Psoas muscle (tissue), 8 donors: ENCODE measurements at places on chromosomes 16 and 17. TPM values are rescaled to one million over a fixed set of nuclear protein-coding genes. Genes with fewer than 3 reads are reported as not detected.

DNA sequence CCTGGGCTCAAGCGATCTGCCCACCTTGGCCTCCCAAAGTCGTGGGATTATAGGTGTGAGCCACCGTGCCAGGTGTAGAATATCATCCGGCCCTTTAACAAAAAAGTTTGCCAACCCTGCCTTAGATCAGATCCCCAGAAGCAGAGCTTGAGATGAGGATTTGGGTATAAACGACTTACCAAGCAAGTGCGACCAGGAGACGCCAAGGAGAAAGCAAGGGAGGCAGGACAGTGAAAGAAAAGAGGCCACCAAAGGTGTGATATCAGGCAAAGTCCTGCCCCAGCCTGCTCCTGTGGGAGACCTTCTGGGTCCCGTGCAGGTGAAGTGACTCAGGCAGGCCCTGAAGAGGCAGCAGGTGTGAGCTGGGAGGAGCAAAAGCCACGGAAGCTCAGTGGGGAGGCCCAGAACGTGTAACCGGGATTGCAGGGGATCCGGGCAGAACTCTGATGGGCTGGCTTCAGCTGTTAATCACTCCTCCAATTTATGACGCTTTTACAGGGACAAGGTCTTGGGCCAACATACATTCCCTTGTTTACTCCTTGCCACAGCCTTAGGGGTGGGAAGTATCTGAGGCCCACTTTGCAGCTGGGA is 14.1 kb upstream of the CALB2 start:
- DNase-seq: no peak

GRCh38 chr16:55001931-55002330 is 71.3 kb downstream of the IRX5 start:
- no peak for DNase-seq

DNA sequence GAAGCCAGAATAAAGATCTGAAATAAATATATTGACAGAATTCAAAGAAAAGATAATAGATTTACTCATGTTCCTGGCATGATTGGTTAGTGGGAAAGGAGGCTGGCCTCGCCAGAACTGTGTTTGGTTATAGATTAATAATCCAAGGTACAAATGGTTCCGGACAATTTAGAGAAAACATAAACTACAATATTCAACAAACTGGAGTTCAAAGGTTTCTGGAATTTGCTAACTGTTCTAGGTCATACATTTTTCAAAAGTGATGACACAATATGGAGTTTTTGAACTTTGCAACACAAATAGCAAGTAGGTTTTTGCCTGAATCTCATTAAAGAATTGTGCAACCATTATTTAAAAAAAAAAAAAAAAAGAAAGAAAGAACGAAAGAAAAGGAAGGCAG is 251.7 kb upstream of the SALL1 start:
- DNase-seq: no peak

GRCh38 chr17:42520540-42520951 is 15.5 kb upstream of the NAGLU start:
- DNase-seq: no peak

- DNase-seq: peak; percentile 44
Observed at GRCh38 chr16:31352376-31353115, 2.4 kb upstream of the ITGAX start.

- DNase-seq: peak; percentile 26
Observed at GRCh38 chr16:88327561-88328312, 55.0 kb upstream of the ZNF469 start.

DNA sequence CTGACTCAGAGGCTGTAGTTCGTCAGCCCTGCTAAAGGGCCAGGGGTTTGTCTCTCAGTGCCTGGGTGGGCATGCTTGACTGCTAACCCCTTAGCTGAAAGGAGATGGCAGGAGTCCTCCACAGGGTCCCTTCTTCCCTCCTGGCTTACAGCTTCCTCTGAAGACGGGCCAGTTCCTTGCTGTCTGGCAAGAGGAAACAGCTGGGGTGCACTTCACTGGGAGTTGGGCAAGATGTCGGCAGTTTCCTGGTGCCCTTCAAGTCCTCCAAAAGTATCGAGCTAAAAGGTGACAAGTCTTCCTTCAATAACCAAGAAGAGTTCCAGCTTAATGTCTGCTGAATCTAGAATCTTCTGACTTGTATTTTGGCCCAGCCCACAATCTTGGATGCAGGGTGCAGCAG is 23.4 kb downstream of the NUP85 start:
- peak; percentile 22 for DNase-seq

DNA sequence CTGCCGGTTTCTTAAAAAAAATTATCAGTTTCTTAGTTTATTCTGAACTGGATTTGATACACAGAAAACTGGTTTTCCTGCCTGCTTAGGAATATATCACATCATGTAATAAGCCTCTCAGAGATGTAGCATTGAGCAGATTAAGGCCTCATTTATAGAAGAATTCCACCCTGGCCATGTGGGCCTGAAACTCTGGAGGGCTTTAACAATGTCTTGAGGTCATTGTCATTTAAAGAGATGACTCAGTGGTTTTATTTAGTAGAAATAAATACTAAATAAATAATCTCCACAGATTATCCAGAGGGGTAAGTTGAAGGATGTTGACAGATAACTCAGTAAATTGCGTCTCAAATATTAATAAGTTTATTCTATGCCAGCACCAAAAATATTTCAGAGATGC is 56.9 kb downstream of the PRKCA start:
- DNase-seq: no peak

GRCh38 chr16:4273858-4274311 is 1.1 kb upstream of the TFAP4 start:
- peak; percentile 75 for DNase-seq

The PDILT gene
- polyA plus RNA-seq: not detected

The NPIPB9 gene
- 0.12 TPM for polyA plus RNA-seq

The CACNA1G gene
- 0.04 TPM for polyA plus RNA-seq

The KCNAB3 gene
- polyA plus RNA-seq: 0.18 TPM

The PITPNM3 gene
- polyA plus RNA-seq: 0.31 TPM
